ENCODE measurements at places on chromosomes 16 and 17.

DNA sequence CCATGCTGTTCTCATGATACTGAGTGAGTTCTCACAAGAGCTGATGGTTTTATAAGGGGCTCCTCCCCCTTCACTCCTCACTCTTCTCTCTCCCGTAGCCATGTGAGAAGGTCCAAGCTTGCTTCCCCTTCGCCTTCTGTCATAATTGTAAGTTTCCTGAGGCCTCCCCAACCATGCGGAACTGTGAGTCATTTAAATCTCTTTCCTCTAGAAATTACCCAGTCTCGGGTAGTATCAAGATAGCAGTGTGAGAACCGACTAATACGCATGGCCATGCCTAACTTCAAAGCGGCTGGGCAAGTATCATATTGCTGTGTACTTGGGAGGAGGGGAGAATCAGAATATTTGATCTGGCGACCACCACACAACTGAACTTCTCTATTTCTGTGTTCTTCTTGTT is 88.3 kb downstream of the PRKCB start:
- no peak for DNase-seq

GRCh38 chr16:25198021-25198420 is 18.7 kb upstream of the AQP8 start:
- no peak for DNase-seq

DNA sequence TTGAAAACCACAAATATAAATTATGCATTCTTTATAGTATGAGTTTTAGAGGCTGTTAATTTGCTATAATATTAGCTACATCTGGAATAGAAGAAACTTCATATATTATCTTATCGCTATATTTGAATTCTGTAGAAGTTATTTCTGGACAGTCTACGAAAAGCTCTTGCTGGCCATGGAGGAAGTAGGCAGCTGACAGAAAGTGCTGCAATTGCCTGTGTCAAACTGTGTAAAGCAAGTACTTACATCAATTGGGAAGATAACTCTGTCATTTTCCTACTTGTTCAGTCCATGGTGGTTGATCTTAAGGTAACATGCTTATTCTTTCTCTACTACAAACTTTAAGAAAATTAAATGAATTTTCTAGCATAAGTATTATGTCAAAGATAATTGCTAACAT is 96.8 kb downstream of the OMG start:
- no peak for DNase-seq

GRCh38 chr17:34641368-34641767 is 62.0 kb downstream of the TMEM132E start:
- DNase-seq = no peak

DNA sequence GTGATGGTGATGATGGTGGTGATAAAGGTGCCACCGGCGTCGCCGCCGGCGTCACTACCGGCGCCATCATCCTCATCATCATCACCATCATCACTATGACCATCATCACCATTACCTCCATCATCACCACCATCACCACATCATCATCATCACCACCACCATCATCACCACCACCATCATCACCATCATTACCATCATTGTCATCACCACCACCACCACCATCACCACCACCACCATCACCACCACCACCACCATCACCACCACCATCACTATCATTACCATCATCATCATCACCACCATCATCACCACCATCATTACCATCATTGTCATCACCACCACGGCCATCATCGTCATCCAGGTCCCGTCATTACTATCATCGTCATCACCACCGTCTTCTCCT is 179.7 kb downstream of the NPIPB11 start:
- DNase-seq = no peak

DNA sequence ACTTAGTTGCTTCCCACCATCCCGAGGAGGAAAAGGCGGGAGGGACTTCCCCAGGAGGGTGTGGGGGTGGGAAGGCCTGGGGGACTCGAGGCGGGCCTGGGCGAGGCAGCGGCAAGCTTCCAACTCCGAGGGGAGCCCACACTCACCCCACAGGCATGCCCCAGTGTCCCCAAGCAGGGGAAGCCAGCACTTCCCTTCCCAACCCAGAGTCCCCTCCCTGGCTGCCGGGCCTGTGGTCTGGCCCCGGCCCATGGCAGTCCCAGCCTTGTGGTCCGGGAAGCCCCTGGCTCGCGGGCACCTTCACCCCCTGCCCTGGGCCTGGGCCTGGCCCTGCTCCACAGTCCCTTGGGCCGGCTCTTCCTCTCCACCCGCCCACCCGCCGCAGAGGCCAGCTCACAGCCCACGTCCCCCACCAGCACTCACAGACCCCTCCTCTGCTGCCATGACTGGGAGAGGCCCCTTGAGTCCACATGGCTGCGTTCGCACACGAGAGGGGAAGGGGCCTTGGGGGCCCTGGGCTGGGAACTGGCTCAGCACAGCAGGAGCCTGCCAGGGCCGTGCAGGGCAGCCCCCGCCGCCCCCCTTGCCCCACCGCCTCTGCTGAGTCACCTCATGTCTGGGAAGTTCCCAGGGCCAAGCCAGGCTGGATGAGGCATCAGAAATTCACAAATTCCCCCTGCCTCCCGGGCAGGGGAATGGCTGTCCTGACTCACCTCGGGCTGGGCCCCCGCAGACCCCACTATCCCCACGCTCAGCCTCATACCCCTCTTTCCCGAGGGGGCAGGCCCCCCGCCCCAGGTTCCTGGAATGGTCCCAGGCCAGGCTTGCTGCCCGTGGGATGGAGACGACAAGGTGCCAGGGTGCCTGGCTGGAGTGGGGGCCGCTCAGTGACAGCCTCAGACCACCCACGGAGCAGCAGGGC is 27.8 kb downstream of the BAHCC1 start:
- DNase-seq = no peak

DNA sequence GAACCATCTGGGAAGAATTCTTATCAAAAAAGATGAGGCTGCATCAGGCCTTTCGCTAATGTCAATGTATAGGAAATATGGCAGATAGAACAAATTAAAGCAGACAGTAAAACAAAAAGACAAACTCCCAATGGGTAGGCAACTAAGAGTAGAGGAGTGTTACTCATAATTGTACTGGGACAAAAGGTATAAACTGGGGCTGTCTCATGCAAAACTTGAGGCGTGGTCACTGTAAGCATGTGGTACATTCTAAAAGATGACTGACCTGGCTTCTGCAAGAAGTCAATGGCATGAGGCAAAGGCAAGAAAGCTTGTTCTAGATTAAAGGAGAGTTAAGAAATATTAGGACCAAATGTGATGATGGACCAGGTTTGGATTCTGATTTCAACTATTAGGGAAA is 26.7 kb downstream of the SMIM36 start:
- DNase-seq = no peak

DNA sequence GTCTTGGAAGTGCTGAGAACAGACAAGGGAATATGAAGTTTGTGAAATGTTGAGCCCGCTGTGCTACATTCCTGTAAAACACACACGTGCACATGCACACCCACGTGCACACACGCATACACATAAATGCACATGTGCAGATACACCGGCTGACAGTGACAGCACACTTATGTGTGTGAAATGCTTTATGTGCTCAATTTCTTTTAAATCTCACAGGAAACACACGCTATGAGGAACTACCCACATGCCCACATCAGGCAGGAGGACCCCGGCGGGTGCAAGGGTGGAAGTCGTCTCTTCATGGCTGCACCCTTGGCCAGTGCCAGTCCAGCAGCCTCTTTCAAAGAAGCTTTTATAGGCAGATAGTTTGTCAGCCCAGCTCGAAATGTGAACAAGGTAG is 561 bp upstream of the WFDC1 start:
- no peak for DNase-seq

- no peak for DNase-seq
These were observed 11.6 kb upstream of the MPRIP start for GRCh38 chr17:17030515-17031211.

DNA sequence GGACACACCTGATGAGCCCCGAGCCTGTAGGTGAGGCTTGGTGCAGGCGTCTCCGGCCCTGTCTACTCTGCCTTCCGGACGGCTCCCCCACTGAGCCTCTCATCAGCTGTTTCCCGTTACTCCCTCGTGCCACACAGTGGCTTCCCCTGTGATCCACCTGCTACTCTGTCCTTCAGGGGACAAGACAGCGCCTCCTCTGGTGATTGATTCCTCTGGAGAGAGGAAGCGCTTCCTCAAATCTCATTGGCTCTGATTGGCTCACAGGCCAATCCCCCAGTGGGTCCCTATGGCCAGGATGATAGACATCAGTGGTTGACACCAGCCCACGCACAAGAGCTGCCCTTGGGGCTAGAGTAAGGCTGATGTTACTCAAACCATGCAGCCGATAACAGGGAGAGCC is 24.0 kb downstream of the RNF213 start:
- DNase-seq = no peak

GRCh38 chr16:87701505-87701921 is 64.3 kb downstream of the KLHDC4 start:
- DNase-seq = no peak

GRCh38 chr17:6085812-6086211 is 15.6 kb downstream of the WSCD1 start:
- DNase-seq = no peak

DNA sequence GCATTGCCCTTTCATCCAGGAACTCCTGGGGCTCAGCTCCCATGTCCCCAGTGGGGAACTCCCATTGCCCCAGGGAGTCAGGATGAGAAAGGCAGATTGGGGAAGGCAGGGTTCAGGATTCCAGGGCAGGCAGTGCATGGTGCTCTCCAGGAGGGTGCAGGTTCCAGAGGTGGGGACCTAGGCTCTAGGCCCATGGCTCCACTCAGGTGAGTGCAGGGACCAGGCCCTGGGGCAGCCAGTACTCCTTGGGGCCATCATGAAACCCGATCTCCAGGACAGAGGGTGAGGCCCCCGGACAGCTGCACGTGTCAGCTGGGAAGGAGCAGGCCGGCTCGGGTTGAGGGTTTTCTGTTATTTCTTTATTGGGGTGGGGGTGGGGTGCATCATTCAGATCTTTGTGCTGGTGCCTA is 1.3 kb upstream of the MTSS2 start:
- no peak for DNase-seq

DNA sequence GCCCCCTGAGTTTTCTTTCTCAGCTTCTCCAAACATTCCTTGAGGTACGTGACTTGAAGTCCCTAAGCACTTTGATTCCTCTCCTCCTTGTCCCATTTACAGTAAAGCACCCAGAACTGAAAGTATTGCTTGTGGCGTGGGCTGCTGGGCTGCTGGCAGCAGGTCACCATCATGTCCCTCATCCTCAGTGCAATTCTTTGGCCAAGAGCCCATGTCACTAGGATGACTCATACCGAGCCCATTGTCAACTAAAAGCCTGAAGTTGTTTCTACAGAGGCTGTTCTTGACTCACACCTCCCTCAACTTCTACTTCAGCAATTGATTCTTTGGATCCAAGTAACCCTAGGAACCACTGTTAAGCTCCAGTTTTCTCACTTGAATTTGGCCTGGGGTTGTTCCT is 54.3 kb downstream of the KPNA2 start:
- DNase-seq = no peak

DNA sequence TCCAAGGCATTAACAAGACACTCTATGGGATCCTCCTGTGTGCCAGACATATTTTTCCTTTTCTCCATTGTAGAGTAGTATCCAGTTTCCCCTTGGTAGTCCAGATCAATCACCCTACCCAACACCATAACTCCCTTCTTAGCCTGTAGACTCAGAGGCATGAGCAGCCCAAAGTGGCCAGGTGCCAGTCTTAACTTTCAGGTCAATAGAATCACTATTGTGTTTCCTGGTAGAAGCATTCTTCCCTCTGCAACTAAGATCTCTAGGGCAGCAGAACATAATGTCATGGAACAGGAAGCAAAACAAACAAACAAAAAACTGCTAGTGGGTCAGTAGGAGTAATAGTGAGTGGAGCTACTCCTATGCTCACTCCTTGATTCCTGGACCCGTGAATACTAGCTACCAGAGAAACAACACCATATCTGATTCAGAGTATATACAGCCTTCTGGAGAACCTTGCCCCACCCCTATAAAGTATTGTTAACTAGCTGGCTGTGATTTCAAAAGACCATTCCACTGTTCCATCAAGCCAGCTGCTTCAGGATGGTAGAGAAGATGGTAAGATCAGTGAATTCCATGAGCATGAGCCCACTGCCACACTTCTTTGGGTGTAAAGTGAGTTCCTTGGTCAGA is 11.2 kb upstream of the CLEC19A start:
- no peak for DNase-seq

DNA sequence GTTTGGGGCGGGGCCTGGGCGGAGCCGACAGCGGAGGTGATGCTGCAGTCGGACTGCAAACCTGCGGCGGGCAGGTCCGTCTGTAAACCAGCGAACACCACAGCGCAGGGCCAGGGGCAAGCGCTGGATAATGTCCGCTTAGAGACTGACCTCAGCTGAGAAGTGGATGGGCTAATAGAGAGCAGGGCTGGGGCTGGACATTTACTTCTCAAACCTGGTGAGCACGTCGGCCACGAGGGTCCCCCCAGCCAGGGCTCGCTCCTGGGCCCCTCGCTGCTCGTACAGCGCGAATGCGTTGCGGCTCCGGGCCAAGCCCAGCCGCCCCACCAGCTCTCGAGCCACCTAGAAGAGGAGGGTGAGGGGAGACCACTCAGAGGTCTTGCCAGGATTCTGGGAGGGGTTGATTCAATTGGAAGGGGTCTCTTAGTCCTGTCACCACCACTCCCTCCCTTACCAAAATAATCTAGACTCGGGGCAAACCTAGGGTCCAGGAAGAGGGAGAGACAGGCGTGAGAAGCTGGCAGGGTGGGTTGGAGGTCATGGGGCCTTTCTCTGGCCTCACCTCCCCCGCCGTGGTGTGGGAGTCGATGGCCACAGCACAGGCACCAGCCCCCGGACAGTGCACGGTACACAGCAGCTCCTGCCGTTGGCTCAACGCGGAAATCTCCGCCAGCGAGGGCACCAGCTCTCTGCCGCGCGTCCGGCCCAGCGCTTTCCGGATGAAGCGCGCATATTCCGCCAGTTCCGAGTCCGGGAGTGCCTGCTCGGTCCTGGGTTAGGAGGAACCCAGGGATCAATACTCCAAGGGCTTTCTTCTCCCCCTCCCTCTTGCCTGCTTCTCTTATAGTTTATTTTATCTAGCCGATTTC is 5.8 kb downstream of the PLEKHH3 start:
- no peak for DNase-seq

GRCh38 chr17:7045492-7046126 is 1.7 kb upstream of the SLC16A11 start:
- DNase-seq = peak; percentile 74

DNA sequence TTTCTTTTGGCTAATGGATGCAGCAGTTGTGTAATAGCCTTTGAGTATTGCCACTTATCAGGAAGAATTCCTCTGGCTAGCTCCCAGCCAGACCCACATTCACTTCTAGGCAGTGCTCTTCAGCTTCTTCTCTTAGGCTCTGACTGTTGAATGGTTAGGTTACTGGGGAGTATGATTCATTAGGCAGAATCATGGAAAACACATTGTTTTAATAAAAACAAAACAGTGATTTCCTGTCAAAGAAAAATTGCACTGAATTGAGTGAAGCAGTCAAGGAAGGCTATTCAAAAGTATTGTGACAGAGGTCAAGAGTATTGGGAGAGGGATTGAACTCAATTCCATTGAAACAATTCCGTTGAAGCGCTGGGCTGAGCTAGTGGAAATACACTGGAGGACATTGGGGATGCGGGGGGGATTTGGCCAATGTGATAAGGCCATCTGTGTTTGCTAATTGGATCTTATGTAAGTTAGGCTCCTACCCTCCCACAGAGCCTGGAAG is 68.0 kb downstream of the CNTNAP4 start:
- no peak for DNase-seq

- DNase-seq = no peak
These were observed 297.9 kb upstream of the PSMD7 start for GRCh38 chr16:73998707-73999106.
